ENCODE measurements at places on chromosomes 3 and 15.

- no peak for DNase-seq
Measured at GRCh38 chr3:137116619-137117018, 158.8 kb downstream of the IL20RB start.

DNA sequence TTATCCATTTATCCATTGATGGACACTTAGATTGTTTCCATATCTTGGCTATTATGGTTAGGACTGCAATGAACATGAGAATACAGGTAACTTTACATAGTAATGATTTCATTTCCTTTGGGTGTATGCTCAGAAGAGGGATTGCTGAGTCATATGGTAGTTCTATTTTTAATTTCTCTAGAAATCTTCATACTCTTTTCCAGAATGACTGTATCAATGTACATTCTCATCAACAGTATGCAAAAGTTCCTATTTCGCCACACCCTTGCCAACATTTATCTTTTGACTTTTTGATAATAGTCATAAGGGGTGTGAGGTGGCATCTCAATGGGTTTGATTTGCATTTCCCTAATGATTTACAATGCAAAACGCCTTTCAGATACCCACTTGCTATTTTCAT, 6.2 kb upstream of the NIPA1 start:
- DNase-seq = no peak

GRCh38 chr3:101195951-101196713, 124.2 kb downstream of the IMPG2 start:
- DNase-seq = peak; percentile 44

DNA sequence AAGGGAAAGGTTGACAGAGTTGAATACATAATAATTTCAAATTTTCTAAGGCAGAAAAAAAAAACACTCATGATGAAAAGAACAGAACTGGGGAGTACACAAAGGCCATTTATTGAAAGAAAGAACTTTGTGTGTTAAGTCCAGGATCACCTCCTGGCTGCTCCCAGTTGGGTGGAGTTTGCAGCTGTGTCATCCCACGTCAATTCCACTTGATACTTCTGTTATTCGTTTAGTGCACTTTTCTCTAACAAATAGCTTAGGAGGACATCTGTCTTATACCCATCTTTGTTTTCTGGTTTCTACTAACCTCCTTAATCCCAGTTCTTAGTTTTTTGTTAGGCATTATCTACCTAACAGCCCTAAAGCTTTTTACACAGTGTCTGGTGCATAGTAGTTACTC, 44.7 kb downstream of the SGO1 start:
- no peak for DNase-seq

DNA sequence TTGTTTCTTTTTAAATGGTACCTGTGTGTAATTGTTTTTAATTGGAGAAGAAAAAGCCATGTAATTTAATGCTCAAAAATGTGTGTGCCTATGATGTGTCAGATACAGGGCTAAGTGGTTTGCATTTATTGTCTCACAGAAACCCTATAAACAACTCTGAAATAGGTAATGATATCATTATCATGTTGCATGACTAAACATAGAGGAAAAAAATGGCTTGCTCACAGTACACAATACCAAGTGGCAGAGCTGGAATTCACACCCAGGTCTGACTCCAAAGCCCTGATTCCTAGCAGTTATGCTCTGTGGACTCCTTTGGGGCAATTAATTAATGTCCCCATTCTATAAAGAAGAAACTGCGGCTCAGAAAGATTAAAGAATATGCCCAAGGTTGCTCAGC, 237.4 kb upstream of the TRIM42 start:
- no peak for DNase-seq

DNA sequence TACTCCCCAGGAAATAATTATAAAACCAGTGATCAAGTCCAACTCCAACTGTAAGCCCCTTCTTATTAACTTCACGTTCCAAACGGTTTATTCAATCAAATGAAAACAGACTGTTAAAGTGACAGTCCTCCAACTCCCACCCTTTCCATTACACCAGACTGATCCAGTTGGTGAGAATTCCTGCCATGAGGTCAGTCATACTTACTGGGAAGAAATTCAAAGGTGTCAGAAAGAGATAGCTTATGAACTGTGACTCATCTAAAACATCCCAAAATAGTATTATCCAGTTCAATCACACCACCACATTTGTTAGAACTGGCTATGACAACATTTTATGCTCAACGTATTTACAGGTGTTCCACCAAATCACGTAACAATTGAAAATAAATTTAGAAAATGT, 19.5 kb downstream of the SMARCC1 start:
- DNase-seq = no peak

DNA sequence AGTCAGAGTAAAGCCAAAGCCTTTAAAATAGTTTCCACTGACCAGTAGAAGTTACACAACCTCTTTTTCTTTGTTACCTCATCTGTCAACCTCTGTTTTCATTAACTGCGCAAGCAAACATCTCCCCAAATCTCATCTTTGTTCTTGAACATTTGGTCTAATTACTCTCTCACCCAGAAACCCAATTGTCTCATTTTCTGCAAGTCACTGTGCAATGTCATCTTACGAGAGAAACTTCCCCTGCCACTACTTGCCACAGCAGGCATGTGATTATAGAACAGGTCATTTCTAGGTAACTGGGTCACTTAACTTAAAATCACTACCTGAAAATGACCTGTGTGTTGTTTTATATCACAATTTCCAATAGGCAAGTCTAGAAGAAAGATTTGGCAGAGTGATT, 159.4 kb downstream of the SI start:
- DNase-seq = no peak

DNA sequence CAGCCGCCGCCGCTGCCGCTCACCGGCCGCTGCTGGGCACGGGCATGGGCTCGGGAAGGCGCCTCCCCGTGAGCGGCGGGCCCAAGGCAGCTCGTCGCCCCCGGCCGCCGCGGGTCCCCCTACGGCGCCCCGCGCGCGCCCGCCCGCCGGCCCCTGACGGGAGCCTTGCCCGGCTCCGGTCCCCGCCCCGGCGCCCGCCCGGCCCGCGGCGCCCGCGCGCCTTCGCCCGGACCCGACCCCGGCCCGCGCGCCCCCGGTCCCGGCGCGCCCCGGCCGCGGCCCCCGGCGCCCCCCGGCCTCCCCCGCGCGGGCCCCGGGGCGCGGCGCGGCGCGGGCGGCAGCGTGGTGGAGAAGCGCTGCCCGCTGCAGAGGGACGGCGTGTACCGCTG, 177.7 kb downstream of the OR4M2 start:
- DNase-seq = no peak

- DNase-seq = no peak
Measured at GRCh38 chr15:78155355-78155939, 6.3 kb downstream of the IDH3A start.

GRCh38 chr15:78540871-78541743, 863 bp downstream of the PSMA4 start:
- DNase-seq = peak; percentile 5

DNA sequence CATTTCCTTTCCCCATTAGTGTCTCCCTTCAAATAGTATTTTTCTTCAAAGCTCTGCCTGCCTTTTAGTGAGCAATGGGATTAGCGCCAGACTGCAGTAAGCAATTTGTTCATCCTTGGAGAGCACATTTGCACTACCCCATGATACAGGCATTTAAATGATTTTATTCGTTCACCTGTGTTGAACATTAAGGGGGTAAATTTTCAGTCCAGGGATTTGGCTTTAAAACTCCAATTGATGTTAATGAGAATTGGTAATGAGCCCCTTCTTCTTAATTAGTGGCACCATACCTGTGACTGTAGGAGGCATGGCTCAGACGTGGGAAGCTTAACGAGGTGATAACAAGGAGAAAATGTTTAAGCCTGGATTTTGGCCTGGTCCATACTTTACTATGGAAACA, 161.4 kb upstream of the NANOGP8 start:
- DNase-seq = no peak

DNA sequence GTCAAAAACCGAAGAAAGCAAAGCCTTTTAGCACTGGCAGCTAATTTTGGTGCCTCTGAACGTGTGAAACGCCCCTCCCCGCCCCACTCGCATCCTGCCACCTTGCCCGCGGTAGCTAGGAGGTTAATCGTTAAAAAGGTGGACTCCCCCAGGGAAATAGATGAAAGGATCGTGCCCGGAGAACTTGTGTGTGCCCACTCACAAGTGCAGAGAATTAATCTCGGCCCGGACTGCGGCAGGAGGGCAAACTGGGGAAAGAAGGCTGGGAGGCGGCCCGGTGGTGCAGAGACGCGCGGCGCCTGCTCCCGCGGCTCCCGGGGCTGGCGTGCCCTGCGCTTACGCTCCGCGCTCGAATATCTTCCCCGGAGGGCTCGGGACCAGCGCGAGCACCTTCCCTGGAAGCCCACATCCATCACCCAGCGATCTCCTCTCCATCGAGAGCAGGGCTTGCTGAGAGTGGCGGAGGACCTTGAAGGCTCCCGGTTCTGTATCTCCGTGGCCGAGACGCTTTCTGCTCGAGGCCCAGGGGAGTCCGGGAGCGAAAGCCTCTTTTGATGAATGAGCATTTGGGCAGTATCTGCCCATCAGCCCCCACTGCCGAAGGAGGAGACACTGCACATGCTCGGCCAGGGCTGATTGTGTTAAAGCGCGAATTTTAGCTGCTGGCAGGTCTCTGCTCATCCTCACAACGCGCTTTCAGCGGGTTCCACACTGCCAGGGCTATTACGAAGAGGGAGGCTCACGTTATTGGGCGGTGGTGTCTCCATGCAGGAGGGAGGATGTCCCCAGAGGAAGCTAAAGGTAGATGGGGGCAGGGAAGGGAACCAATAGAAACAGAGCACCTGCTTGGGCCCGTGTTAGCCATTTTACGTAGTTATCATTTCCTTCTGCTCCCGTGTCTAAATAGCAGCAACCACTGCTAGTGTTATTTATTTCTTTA, 1.3 kb upstream of the SPTSSB start:
- DNase-seq = no peak

GRCh38 chr3:173395073-173395411, 2.5 kb upstream of the NLGN1 start:
- DNase-seq = peak; percentile 54

GRCh38 chr3:13080591-13080990, 7.4 kb upstream of the IQSEC1 start:
- no peak for DNase-seq

- DNase-seq = no peak
Measured at GRCh38 chr15:101724675-101725005, 367 bp upstream of the TARS3 start.
